Fibroblast of the conjunctiva (primary cell): ENCODE measurements at places on chromosomes 2 and 18.

DNA sequence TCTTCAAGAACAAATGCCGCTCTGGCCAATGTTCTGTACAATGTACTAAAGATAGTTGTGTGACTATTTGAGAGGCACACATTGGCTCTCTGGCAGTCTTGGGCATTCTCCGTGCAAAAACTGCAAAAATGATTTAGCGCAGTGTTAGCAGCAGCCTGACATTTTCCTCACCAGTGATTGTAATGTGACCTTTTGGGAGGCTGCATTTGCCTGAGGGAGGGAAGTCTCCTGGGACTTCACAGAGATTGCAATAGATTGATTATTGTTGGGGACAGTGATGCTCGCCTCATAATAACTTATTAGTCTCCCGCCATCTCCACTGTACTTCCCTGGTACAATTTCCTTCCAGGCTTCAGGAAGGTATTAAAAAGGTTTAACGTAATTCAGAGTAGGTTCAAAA lies 149.2 kb downstream of the UXS1 start:
- no peak for DNase-seq

GRCh38 chr2:622357-622756 lies 54.8 kb downstream of the TMEM18 start:
- DNase-seq, result no peak

GRCh38 chr2:234752966-234753365 lies 198.9 kb upstream of the SH3BP4 start:
- no peak for DNase-seq

- DNase-seq, result peak; percentile 43
Observed at GRCh38 chr2:69789175-69789721, 40.2 kb upstream of the GMCL1 start.

DNA sequence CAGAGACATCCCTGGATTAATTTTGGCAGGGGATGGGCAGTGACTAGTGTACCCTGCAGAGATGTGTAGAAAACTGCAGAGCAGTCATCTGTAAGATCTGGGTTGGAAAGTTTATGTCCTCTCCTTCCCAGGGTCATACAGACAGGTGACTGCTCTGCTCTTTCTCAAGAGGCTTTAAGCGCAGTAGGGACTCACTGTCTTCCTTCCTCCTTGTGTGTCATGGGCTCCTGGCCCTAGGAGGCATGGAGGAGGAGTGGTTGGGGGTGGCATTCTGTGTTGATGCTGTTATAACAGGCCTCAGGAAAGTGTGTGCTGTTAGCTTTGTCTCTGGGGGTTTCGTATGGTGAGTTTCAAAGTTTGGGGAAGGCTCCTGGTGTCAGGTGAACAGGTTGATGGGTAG lies 130.5 kb upstream of the MGAT5 start:
- DNase-seq, result no peak

DNA sequence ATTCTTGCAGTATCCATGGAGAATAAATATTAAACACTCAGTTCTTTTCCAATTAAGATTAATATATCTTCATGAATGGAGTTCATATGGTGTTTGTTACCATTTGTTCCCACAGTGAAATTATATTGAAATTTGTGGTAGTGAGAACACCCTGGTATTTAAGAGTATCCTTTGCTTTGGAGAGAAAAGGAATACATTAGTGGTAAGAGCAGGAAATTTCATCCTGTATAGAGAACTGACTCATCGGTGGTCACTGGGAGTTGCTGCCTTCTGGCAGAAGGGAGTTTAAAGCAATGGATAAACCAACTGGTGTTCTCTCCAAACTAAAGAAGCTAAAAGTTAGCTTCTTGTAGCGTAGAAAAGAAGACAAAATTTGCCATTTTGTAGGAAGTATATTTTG lies 107.3 kb downstream of the MYO1B start:
- DNase-seq, result peak; percentile 60

DNA sequence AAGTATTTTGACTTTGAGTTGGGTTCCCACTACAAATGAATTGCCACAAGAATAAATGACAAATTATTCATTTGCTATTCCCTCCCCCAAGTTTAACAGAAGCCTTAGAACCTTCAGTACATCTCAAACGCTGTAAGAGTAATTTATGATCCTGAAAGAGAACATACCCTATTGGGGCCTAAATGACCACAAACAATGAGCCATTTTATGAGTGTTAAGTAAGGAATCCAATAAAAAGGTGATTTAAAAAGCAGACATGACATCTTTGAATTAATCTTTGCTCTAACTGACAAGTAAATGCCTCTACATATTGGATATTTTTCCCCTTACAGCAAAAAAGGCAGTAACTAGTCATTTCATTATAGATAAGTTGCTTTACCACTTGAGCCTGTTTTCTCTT lies 136.9 kb downstream of the NRXN1 start:
- DNase-seq, result no peak

DNA sequence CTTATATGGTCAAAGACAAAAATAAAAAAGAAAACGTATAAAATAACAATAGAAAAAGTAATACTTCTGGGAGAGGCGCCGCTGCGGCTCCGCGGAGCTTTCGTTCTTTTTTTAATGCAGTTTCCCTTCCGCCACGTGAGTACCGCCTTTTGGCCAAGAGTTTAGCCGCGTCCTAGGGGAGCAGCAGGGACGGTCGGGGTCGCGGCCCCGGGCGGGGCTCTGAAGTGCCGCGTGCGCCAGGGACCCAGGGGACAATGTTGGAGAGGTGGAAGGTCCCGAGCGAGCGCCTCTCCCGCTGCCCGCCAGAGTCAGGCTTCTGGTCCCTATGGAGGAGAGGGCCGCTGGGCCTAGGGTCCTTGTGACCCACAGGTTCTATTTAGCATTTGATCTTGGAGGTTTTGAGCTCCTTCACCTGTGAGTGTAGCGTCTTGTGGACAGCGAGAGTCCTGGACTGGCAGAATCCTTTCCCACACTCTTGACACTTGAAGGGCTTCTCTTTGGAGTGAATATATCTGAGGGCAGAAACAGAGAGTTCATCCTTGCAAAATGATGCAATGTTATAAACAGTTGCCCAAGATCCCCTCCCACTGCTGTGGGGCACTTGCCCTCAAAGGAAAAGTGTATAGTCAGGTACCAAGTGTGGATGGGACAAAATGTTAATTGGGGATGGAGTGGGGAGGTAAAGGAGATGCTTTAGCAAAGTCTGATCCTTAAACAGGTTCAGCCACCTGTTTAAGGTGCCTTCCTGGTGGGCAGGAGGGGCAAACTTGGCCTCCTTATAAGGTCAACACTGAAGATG lies 6.3 kb downstream of the OSR1 start:
- no peak for DNase-seq

GRCh38 chr18:74303936-74304335 lies 11.7 kb upstream of the C18orf63 start:
- DNase-seq, result no peak

- no peak for DNase-seq
Observed at GRCh38 chr2:99420751-99421299, 69.0 kb downstream of the REV1 start.

GRCh38 chr2:106280722-106281446 lies 86.8 kb upstream of the UXS1 start:
- no peak for DNase-seq

DNA sequence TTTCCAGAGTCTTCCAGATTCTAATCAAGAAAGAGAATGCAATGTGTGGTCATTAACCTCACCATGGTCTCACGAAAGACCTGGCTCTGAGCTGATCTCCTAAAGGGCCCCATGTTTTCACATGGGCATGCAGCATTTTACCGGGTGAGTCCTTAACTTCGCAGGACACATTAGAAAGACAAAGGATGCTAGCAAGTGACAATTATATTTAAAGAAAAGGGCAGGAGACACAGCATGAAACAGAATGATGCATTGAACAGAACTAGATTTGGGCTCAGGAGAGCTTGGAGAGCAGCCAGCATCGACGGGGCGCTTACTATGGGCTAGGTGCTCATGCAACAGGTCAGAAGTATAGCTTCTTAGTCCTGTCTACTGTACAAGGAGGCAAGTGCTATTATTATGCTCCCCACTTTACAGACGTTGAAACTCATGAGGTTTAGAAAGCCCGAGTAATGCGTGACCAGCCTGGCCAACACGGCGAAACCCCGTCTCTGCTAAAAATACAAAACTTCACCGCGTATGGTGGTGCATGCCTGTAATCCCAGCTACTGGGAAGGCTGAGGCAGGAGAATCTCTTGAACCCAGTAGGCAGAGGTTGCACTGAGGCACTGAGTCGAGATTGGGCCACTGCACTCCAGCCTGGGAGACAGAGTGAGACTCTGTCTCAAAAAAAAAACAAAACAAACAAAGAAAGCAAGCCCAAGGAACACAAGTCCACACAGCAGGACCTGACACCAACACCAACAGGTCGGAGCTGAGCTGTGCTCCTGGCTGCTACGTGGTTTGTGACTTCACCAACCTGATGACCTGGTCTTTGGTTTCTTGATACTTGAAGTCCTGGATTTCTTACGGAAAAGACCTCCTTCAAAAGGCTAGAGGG lies 16.1 kb downstream of the MBP start:
- no peak for DNase-seq
